CD4-positive, alpha-beta T cell treated with Interleukin-17A for 1 hour (primary cell): ENCODE measurements at places on chromosomes 7 and 10.

- DNase-seq = peak; percentile 70
Measured at GRCh38 chr7:87216701-87217508, 2.6 kb downstream of the TMEM243 start.

DNA sequence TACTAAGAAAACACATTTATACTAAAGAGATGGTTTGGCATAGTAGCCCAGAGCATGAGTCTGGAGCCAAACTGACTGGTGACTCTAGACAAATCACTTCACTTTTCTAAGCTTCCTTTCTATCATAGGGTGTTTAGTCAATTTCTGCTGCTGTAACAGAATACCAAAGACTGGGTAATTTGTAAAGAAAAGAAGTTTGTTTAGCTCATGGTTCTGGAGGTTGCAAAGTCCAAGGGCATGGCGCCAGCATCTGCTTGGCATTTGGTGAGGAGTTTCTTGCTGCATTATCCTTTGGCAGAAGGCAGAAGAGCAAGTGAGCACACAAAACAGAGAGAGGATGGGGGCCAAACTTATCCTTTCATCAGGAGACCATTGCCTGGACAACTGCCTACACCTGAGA is 146.3 kb downstream of the CHCHD3 start:
- DNase-seq = no peak

GRCh38 chr7:94364816-94365215 is 29.9 kb upstream of the COL1A2 start:
- no peak for DNase-seq

GRCh38 chr7:3439333-3440030 is 138.4 kb downstream of the SDK1 start:
- DNase-seq = no peak

DNA sequence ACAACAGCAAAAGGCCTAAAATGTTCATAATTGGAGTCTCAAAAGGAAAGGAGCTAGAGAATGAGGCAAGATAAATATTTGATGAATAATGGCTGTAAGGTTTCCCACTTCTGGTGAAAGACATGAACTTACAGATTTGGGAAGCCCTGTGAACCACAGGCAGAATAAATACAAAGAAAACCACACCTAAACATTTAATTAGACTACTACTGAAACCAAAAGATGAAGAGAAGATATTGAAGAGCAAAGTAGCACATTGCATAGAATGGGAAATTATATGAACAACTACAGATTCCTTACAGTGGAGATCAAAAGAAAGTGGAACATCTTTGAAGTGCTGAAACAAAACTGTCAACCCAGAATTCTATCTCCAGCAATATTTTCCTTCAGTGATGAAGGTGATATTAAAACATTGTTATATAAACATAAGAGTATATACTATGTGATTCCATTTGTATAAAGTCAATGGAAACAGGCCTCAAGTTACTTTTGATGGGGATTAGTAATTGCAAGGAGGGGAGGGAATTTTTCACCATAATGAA is 191.3 kb upstream of the KAT6B start:
- no peak for DNase-seq

DNA sequence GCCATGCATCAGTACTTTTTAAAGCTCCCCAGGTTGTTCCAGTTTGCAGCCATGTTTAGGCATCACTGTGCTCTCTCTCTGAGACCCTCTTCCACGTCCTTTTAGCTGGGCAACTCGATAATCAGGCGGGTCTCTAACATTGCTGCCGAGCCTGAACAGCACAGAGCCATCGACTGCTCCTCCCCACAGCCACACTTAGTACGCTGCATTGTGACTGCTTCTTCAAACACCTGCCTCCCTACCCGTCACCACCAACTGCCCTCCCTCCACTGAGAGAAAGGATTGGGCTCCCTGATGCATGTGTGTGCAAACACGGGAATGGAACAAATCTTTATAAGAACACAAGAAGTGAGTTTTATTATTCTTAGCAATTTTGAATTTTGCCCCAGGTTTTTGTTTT is 11.4 kb upstream of the TACR2 start:
- DNase-seq = no peak
